ENCODE measurements at places on chromosomes 5 and 9. TPM values are rescaled to one million over a fixed set of nuclear protein-coding genes. Genes with fewer than 3 reads are reported as not detected.

DNA sequence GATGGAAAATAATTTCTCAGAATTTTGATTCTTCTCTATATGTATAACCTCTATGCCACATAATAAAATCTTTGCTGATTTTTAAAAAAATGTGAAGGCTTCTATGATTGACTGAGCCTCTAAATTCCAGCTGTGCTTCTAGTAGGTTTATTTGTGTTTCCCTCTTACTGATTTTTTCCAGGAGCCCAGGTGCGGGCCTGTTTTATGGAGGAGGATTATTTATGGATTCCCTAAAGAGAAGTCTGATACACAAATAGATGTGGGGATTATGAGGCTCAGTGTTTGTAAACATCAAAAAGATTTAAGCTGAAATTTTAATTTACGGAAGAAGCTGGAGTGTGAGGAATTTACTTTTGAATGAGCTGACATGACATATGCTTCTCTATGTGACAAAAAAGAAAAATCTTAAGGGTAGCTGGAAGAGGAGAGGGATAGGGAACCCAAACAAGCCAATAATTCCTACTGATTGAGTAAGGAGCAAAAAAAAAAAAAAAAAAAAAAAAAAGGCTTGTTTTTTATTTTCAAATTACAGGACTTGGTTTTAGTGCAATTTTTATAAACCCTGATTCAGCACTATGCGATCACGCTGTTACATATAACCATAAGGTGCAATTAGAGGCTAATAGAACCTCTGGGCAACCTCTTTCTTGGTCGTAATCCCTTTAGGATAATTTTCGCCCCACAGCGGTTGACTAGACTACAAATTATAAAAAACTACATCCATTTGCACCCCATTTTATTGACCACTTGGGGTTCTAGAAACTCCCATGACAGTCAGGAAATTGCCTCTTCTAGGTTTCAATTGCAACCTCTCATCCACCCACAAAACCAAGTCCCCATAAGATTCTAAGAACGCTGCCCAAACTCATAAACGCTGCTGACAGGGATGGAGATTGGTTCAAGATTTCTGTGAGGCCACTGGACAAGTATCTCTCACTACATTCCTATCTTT is 44.4 kb upstream of the RAI14 start:
- no peaks in the 10 kb centered on the region for H3K4me1 ChIP-seq
- H3K36me3 ChIP-seq: no peaks in the 10 kb centered on the region
- H3K27me3 ChIP-seq: no peaks in the 10 kb centered on the region
- DNase-seq: no peak
- no peak overlapping the region for H3K4me3 ChIP-seq
- H3K27ac ChIP-seq: no peak overlapping the region

SEC16A gene
- total RNA-seq: 86.8 TPM

GRCh38 chr5:169458221-169458620 is 125.4 kb upstream of the SPDL1 start:
- no peaks in the 10 kb centered on the region for H3K4me1 ChIP-seq
- DNase-seq: no peak
- H3K27me3 ChIP-seq: peaks cover 5% of the 10 kb centered on the region
- no peak overlapping the region for H3K4me3 ChIP-seq
- H3K27ac ChIP-seq: no peak overlapping the region
- H3K36me3 ChIP-seq: no peaks in the 10 kb centered on the region

DNA sequence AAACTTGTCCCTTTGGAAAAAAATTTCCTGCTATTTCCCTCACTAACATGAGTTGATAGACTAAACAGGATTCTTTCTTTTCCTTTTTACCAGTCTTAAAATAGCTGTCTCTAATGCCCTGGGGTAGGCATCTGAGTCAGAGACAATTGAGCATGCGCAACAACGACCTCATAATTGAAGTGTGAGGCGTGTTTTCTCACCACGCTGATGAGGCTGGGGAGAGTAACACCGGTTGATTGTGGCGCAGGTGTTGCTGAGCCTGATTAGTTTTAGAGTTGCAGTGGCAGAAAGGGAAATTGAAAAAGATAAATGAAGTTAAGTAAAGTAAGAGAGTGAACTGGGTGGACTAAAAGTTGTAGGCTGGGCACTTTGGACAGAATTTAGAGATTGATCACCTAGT is 213.7 kb downstream of the TLR4 start:
- no peak for DNase-seq
- no peak overlapping the region for H3K4me3 ChIP-seq
- no peak overlapping the region for H3K27ac ChIP-seq
- H3K4me1 ChIP-seq: no peaks in the 10 kb centered on the region

All from activated CD8-positive, alpha-beta T cell treated with anti-CD3 and anti-CD28 coated beads, Interleukin-2, amount 10 ng/mL, durations not matched to agents 7 days and 5 days (primary cell).